ENCODE measurements at places on chromosomes 12 and 14.

DNA sequence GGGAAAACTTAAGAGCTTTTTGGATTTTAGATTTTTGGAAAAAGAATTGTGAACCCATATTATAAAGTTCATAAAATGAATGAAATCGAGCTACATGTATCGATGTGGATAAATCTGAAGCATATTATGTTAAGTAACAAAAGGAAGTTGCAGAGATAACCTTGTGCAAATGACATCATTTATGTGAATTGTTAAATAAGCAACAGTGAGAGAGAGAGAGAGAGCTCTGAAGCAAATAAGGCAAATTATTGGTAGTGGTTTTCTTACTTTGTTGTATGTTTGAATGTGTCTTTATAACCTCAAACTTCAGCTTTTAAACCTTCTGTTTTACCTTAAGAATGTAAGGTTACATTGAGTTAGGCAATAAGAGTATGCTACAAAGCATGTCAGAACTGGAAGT lies 78.8 kb downstream of the ERC1 start:
- no peak for DNase-seq

GRCh38 chr12:77133566-77133965 lies 68.2 kb upstream of the E2F7 start:
- DNase-seq, result peak; percentile 36

- DNase-seq, result no peak
These were observed 27.2 kb upstream of the CMAS start for GRCh38 chr12:22018860-22019259.

GRCh38 chr14:63523735-63524426 lies 19.3 kb downstream of the PPP2R5E start:
- no peak for DNase-seq

- DNase-seq, result no peak
These were observed 1069.5 kb downstream of the VRK1 start for GRCh38 chr14:97866664-97867063.

DNA sequence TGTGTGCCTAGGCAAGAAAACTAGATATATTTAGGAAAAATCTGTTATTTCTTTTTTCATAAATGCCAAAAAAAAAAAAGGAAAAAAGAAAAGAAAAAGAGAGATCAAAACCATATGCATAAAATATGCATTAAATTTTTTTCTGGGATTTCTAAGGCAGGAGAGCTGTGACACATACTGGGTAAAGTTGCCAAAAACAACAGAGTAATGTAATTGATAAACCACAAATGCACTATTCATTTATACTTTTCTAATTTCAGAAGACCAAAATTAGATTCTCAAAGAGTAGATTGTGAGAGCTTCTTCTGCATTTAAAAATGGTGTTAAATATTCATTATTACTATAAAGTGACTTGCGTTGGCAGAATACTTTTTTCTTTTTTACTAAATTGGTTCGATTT lies 673.8 kb upstream of the MGAT4C start:
- peak; percentile 45 for DNase-seq

GRCh38 chr14:20686386-20687143 lies 2.0 kb upstream of the ANG start:
- no peak for DNase-seq

GRCh38 chr14:65620195-65620594 lies 207.7 kb downstream of the FUT8 start:
- DNase-seq, result no peak

DNA sequence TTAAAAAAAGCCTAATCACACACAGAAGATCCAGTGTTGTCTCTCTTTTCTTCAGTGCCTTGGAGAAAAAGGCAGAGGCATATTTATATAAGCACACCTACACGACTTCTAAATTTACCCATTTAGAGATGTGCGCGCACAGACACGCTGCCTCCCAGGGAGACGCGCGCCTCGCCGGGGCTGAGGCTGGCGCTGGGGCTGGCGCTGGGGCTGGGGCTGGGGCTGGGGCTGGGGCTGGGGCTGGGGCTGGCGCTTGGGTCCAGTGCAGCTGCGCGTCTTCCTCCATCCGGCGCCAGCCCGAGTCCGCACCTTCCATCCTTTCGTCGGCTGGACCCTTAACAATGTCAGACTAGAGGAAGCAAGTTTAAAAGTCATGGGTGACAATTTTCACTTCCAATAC lies 118.4 kb upstream of the ARID2 start:
- no peak for DNase-seq

- no peak for DNase-seq
These were observed 276.0 kb downstream of the ADGRD1 start for GRCh38 chr12:131229426-131230339.

GRCh38 chr12:96752211-96752610 lies 154.8 kb upstream of the NEDD1 start:
- DNase-seq, result no peak

DNA sequence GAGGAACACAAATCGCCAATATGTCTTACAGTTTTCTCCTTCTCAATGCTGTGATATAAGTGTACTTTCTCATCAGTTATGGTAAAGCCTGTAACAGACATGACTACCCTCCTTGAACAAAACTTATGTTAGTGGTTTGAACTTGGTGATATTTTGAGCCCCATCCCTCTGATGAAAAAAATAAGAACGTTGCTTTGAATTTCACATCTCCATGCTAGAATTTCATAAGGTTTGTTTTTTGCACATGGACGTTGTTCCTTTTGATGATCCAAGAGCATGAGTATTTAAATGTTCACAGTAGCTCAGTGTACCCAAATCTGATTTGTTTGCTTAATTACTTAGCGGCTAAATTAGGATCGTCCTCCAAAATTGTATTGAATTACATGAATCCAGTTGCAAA lies at the start of gene SLC15A5:
Gene SLC15A5 (minus strand): TSS at position 101 of the 400 bp plus-strand sequence. CDS start 0 bp downstream, at position 101.
- DNase-seq, result no peak

- no peak for DNase-seq
These were observed 161.1 kb upstream of the FBXO33 start for GRCh38 chr14:39593377-39593776.

DNA sequence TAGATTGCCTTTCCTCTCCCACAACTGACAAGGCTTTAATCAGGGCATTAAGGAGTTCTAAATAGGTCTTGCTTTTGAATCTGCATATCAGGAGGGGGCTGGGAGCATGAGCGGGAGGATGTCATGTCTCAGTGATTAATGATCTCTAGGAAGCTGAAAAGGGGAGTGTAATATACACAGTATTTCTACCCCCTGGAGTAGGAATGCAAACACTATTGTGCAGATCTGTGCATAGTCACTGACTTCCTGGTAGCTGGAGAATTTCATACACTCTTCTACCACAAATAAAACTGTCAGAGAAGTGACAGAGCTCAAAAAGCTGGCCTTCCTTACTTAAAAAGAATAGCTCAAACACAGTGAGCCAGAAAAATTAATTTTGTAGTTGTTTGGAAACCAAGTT lies 65.8 kb downstream of the RIC8B start:
- peak; percentile 28 for DNase-seq

- no peak for DNase-seq
These were observed 1.5 kb downstream of the BIN2 start for GRCh38 chr12:51322452-51322851.

- no peak for DNase-seq
These were observed 22.0 kb downstream of the GPR65 start for GRCh38 chr14:88026890-88027289.

DNA sequence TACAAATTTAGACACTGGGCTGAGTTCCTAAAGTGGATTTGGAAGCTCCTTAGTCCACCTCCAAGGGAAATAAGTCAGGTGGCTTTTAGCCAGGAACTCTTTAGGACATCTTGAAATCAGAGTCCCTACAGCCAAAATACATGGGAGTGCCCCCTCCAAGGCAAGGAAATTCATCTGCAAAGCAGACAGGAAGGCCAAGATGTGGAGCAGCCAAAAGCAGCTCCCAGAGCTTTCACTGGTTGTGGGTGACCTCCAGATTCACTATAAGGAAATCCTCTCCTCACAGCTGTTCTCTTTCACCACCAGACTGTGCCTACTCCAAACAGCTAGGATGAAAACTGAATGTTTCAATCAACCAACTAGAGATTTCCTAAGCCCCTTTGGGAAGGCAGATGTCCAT lies 6.6 kb downstream of the TTC9 start:
- no peak for DNase-seq

GRCh38 chr12:114668151-114668885 lies 15.7 kb downstream of the TBX3 start:
- peak; percentile 80 for DNase-seq

DNA sequence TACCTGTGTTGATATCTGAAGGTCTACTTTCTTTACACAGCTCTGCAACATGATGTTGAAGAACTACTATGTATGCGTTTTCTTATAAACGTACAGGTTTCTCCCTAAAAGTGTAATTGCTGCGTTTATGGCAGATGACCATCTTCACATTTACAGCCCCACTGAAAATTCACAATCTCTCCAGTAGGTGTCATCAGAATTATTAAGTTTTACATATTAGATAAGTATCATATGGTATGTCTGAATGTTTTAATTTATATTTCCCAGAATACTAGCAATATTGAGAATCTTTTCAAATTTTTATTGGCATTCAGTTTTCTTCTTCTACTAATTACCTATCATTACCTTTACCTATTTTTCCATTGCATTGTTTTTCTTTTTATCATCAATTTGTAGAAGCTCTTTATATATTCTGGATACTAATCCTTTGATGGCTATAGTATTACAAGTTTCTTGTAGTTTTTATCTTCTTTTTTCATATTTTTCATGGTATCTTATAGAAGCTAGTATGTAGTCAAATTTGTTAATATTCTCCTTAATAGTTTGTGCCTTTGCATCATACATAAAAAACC lies 123.5 kb downstream of the CAPZA3 start:
- peak; percentile 12 for DNase-seq

GRCh38 chr14:104287301-104288009 lies 149.1 kb downstream of the KIF26A start:
- DNase-seq, result no peak

- DNase-seq, result no peak
These were observed 5.9 kb upstream of the TUNAR start for GRCh38 chr14:95870772-95871171.

DNA sequence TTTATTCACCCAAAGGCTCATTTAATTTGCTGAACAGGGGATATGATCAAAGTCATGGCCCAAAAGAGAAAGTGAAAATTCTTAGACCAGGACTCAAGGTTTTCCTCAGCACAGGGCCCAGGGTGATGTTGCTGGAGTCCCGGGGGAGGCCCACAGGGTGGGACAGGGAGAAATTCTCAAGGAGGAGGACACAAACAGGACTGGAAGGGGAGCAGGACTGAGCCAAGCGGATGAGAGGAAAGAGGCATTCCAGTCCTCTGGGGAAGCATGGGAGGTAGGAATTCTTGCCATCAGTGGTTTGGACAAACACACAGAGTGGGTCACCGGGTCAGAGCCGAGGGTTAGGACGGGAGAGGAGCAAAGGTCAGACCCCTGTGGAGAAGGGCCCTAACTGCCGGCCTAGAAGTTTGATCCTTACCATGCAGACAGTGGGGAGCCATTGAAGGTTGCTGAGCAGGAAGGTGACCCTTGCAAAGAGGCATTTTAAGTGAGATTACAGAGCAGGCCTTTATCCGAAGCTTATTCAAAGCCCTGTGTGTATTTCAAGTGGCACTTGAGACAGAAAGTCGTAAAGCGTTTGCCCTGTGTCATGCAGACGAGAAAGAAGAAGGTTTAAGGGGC lies 68.4 kb upstream of the PTGR2 start:
- no peak for DNase-seq

- DNase-seq, result peak; percentile 72
These were observed 61.7 kb downstream of the PPP1R36 start for GRCh38 chr14:64611358-64612020.
